ENCODE measurements at places on chromosomes 3 and 15. TPM values are rescaled to one million over a fixed set of nuclear protein-coding genes. Genes with fewer than 3 reads are reported as not detected.

The PIGB gene
- 18.3 TPM for total RNA-seq

- DNase-seq, result no peak
- H3K4me3 ChIP-seq, result no peak overlapping the region
- H3K36me3 ChIP-seq, result no peaks in the 10 kb centered on the region
- peaks cover 1% of the 10 kb centered on the region for H3K27me3 ChIP-seq
- no peaks in the 10 kb centered on the region for H3K4me1 ChIP-seq
Measured at GRCh38 chr3:133747907-133748639, 1.9 kb downstream of the TF start.

DNA sequence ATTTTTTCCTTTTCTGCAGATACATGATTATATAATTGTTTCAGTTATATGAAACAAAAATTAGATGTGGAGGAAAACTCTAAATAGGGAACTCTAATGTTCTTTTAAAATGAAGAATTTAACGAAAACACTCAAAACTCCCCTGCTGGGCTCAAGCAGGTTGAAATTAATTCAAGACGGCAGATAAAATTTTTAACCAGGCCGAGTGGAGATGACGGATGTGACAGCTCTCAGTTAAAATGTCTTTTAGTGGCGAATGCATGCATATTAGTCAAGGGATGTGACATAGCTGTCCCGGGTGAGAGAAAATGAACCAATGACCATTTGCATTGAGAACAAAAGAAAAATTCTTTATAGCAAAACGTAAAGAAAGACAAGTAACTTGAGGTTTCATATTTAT, 110.1 kb downstream of the ROBO2 start:
- H3K4me3 ChIP-seq, result no peak overlapping the region
- no peak for DNase-seq
- no peaks in the 10 kb centered on the region for H3K4me1 ChIP-seq
- H3K27me3 ChIP-seq, result no peaks in the 10 kb centered on the region

The CYP1A1 gene
- total RNA-seq, result 2.3 TPM

DNA sequence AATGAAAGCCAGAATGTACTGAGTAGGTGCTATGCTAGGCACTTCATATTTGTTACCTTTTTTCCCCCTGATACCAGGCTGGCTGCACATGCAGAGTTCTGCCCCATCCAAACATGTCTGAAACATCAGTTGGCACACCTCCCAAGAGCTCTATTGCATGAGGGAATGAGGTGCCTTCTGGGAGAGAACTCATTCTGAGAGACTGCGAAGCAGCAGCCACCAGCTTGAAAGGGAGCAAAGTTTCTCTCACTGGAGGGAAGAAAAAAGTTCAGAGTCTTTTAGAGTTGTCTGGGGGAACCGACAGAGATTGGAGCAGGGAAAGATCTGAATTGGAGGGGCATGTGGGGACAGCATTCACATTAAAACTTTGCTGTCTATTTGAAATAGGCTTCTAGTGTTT, 84.1 kb downstream of the AGBL1 start:
- H3K36me3 ChIP-seq, result no peaks in the 10 kb centered on the region
- H3K27ac ChIP-seq, result no peak overlapping the region
- no peaks in the 10 kb centered on the region for H3K27me3 ChIP-seq
- H3K4me1 ChIP-seq, result no peaks in the 10 kb centered on the region
- no peak for DNase-seq

The FAM131A gene
- 40.6 TPM for total RNA-seq

GRCh38 chr3:31105438-31106077, 211.1 kb upstream of the GADL1 start:
- H3K27me3 ChIP-seq, result no peaks in the 10 kb centered on the region
- H3K4me3 ChIP-seq, result no peak overlapping the region
- H3K36me3 ChIP-seq, result no peaks in the 10 kb centered on the region
- H3K4me1 ChIP-seq, result no peaks in the 10 kb centered on the region
- H3K27ac ChIP-seq, result no peak overlapping the region

- H3K36me3 ChIP-seq, result no peaks in the 10 kb centered on the region
- no peaks in the 10 kb centered on the region for H3K27me3 ChIP-seq
- H3K4me1 ChIP-seq, result peaks cover 4% of the 10 kb centered on the region
- no peak overlapping the region for H3K4me3 ChIP-seq
- no peak for DNase-seq
- no peak overlapping the region for H3K27ac ChIP-seq
Measured at GRCh38 chr3:139537361-139537760, 2.2 kb downstream of the RBP1 start.

The GAP43 gene
- 5.1 TPM for total RNA-seq
